CD4-positive, alpha-beta T cell treated with Interleukin-15 for 1 hour (primary cell): ENCODE measurements at places on chromosomes 7 and 10.

DNA sequence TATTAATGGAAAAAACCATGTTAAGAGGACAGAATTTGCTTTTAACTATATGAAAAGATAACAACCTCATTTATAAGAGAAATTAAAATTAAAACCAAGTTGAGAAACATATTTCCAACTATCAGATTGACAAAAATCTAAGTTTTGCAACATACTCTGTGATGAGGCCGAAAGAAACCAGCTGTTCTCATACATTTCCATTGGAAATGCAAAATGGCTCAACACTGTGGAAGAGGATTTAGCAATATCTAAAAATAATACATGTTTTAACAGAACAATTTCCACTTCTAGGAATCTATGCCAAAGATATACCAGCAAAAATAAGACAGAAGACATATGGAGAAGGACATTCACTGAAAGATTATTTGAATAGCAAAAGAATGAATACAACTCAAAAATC, 268.8 kb downstream of the DYNC1I1 start:
- DNase-seq = no peak

- DNase-seq = no peak
These were observed 600 bp upstream of the LGI1 start for GRCh38 chr10:93757136-93757535.

DNA sequence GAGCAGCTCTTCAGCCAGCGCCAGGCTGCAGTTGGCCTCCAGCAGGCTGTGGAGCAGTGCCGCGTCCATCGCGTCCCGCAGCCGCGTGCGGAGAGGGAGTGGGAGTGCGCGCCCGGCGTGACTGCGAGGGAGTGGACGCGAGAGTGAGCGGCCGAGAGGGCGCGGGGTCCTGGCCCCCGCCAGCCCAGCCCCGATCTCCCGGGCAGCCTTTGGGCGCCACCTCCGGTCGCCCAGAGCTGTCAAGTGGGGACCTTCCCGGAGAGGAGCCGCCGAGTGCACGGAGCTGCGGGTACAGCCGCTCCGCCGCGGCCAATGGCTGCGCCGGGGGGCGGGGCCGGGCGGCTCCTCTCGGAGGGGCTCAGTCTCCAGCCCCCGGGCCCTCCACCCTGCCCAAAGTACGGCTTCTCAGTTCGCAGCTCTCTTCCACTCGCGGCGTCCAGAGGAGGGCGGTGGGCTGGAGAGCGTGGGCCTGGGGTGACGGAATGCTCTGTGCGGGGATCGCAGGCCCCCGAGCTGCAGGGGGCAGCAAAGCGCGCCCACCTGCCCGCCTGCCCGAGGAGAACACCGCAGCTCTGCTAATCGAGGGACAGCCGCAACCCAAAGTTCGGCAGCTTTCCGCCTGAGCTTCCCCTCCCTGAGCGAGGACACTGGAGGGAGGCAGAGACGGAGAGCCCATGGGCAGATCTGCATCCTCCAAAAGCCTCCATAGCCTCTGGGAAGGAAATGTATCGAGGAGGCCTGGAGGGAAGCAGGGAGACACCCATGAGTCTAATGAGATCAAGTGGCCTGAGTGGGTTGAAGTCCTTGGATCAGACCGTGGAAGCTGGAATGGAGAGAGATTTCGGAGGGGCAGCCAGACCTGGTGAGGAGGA, at the start of gene CRHR2:
CRHR2 (minus strand) TSS at position 245 of the 872 bp plus-strand sequence; CDS start at position 69, 176 bp downstream.
- no peak for DNase-seq

DNA sequence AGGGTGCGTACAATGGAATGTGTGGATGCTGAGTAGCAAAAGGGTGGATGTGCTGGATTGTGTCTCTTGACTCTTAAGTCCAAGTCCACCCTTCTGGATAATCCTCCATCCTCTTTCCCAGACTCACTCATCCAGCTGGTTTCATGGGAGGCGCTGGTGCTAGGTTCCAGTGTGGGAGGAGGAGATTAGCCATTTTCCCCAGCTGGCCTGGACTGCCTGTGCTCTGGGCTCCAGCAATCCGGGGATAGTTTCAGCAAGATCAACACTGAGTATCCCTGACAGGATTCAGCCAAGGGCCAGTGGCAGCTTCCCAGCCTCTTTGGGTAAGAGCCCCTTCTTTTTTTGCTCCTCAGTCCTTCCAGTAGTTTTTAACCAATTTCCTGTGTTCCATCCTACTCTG, 21.6 kb upstream of the TRIL start:
- DNase-seq = no peak

GRCh38 chr7:55494951-55495350, 77.4 kb downstream of the VOPP1 start:
- DNase-seq = no peak

- DNase-seq = no peak
These were observed 4.5 kb downstream of the BBIP1 start for GRCh38 chr10:110914431-110914830.

DNA sequence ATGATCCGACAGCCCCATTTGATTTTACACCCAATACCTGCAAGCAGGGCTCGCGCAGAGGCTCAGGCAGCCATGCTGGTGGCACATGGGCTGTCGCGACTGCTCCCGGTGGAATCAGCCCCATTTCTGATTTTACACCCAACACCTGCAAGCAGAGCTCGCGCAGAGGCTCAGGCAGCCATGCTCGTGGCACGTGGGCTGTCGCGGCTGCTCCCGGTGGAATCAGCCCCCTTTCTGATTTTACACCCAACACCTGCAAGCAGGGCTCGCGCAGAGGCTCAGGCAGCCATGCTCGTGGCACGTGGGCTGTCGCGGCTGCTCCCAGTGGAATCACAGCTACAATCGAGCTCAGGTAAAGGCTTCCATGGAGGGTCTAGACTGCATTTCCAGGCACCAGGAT, 244.1 kb downstream of the PTPRN2 start:
- DNase-seq = peak; percentile 13

- no peak for DNase-seq
These were observed 16.0 kb upstream of the C10orf95 start for GRCh38 chr10:102467318-102467717.

DNA sequence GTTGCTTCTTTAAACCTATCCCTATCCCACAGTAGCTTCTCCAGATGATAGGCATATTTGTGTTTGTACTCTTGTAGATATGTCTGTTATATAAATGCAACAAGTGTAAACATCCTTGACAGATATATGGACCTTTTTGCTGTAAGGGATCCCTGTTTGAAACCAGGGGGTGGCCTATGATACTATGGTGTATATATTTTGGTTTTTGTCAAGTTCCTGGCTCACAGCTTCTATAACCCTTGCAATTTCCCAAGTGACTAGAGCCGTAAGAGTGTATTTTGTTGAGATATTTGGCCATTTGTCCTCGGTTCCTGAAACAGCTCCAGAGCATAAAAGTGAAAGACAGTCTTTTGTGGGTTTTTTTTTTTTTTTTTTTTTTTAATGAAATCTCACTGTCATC, 9.7 kb downstream of the COMTD1 start:
- no peak for DNase-seq

- no peak for DNase-seq
These were observed 1214.8 kb downstream of the SORCS1 start for GRCh38 chr10:105949721-105950120.

- peak; percentile 18 for DNase-seq
These were observed at the start of gene CH25H for GRCh38 chr10:89207181-89207800. Gene CH25H (minus strand): TSS chr10:89207317. CDS start chr10:89207292, 25 bp downstream.

- DNase-seq = no peak
These were observed 13.9 kb downstream of the PIP4K2A start for GRCh38 chr10:22700489-22700888.

DNA sequence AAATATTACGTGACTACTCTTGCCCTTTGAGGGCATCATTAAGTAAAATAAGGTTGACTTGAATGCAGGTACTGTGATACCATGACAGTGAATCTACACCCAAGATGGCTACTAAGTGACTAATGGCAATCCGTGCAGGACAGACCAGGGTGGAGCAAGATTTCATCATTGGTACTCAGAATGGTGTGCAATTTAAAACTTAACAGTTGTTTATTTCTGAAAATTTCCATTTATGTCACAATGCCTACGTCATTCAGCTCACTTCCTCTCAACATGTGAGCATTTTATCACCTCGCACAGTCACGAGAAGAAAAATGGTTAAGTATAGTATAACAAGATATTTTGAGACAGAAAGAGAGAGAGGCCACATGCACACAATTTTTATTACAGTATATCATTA, 50.3 kb upstream of the MET start:
- DNase-seq = no peak

DNA sequence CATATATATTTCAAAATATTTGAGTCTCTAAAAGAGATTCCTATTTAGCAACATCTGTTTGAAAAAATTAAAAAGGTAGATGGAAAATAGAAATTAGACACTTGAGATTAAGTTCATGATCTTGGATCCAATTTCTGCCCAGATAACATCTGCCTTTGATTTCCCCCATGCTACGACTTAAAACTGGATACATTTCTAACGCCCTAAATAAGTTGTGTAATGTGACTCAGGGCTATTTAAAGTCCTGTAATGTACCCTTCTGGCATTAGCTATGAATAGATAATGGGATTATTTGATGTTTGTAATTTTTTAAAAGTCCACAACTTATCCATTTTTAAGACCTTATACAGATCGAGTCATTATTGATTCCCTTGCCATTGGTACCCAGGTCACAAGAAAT, 23.4 kb downstream of the CFAP43 start:
- DNase-seq = no peak

DNA sequence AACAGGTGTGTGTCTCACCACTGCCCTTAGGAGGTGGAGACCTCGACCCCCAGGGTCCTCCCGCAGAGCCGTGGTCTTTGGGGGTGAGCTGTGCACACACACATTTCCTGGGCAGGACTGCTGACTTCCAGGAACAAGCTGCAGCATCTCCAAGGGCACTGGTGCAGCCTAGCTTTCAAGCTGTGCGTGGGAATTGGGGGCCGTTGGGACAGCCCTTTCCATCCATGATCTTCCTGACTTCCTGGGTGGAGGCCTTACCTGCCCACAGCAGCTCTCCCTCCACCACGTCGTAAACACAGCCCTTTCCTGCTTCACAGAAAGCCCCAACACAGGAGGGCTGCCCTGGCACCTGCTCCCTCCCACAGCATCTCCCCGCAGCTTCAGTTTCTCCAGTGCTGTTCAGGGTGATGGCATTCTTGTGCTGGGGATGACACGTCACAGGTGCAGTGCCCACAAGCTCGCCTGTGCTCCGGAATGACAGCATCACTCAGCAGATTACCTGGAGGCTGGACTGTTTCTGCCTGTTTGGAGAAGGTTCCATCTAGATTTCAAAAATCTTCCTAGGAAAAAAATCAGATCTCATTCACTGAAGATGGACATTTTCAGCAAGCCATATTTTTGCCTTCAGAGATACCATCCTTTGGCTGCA, 208.0 kb upstream of the PPP2R2D start:
- DNase-seq = no peak

DNA sequence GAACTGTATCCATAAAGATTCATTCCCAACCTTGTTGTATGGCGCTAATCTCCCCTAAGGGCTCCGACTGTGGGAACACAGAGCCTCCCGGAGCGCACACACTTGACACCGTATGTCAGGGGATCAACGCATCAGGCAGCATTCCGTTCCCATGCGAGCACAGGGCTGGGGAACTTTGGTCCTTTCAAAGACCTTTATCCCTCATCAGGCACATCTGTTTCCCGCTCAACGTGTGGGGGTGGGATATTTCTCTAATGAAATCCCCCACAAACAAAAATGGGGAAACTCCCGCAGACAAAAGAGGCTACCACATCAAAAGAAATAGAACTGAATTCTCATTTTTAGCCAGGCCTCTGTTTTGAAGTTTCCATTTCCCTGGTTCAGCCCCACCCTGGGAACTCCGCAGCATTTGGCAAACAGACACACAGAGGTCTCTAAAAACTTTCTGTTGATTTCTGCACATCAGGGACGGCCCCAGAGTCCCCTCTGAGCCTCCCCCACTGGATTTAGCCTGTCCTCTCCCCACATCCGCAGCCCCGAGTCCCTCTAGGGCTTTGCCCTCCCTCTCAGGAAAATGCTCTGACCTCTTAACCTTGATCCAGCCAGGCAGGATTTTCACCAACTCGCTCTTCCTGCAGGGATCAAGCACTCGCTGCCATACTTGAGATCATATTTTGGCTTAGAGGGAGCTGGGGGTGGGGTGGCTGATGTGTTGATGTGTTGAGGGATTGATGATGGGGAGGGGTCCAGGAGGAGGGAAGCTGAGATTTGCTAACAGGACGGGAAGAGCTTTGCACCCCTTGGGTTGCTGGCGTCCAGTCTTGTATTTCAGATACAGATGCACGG, 6.6 kb downstream of the CPA5 start:
- no peak for DNase-seq

DNA sequence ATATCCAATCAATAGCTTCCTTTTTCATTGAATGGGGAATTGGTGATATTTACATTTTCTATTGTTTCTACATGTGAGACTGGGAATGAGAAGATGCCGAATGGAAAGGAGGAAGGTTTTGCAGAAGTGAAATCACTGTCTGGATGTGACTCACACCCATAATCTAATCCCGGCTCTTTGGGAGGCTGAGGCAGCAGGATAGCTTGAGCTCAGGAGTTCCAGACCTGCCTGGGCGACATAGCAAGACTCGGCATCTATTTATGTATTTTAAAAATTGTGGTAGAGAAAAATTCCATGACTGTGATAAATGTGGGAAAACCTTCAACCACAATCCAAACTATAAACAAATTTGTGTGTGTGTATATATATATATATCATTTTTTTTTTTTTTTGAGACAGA, 10.9 kb upstream of the FIS1 start:
- DNase-seq = no peak

DNA sequence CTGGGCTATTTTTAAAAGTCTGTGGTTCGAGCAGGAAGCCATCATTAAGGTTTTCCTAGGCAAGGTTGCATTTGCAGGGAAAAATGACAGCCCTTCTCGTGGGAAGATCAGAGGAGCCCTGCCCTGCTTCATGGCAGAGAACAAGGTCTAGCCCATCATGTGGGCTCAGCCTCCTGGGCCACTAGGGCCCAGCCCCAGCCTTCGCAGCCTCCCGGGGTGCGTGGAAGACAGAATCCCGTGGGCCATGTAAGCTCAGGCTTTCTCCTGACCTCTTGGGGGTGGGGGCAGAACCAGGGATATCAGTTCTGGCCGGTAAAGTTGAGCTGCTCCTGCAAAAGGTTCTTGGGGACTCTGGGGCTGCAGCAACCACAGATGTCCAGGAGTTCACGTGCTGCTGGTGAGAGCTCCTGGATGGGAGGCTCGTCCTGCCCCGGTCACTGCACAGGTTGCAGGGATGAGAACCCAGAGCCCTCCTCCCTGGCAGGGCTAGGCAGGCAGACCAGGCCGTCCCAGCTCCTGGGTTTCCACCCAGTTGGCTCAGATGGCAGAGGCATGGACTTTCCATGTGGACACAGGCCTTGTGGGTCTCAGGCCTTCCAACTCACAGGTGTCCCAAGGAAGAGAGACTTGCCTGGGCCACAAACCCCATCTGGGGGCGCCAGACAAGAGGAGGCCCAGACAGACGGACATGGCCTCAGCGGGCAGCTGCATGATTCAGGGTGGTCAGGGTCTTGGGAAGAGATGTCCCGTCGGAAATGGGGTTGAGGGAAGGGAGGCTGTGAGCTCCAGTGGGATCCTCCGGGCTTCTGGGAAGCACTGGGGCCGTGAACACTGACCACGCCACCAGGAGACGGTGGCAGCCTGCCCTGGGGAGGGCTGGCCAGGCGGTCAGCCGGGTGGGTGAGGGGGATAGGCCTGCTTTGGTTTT, 126.2 kb downstream of the NEURL1 start:
- no peak for DNase-seq

- DNase-seq = no peak
These were observed 144.1 kb upstream of the NRG3 start for GRCh38 chr10:81730891-81731290.

- DNase-seq = peak; percentile 72
These were observed 4.0 kb downstream of the VSIR start for GRCh38 chr10:71769279-71769823.
